Stimulated activated CD4-positive, alpha-beta T cell treated with anti-CD3 and anti-CD28 coated beads, Interleukin-1b, Interleukin-23, amount 100 ng/mL, for 1 hour (primary cell): ENCODE measurements at places on chromosomes 5 and 9.

GRCh38 chr9:6590334-6590733, 55.2 kb downstream of the GLDC start:
- no peak for DNase-seq

DNA sequence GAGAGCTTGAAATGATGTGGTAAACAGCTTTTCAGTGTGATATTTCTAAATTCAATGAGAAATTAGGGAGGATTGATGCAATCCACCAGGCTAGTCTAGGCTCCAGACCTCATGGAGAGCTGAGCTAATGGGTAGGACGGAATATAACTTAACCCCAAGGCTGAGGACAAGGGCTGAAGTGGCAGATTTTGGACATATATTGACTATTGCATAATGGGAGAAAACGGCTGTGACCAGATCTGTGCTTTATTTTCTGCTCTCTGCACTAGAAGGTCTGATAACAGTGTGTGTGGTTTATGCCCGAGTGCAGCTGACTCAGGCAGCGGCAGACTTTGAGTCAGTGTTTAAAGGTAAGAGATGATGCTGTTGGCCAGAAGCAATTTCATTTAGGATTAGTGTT, 70.6 kb downstream of the ACTBL2 start:
- DNase-seq = no peak

GRCh38 chr5:96968614-96969013, 32.7 kb downstream of the LNPEP start:
- no peak for DNase-seq

DNA sequence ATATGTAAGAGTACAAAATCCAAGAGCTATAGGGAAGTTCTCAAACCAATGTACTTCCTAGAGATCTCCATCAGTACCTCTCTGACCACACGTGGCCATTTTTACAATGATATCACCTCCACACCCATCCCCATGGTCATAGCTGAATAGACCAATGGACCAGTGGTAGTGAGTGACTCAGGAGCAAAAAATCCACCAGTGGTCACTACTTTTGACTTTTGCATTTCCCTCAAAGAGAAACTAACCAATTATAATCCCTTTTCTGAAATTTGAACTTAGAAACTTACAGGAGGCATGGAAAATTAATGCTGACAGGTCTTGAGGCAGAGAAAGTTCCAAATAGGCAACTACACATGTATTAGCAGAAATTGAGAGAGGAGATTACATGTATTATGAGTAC, 238.4 kb downstream of the TRPM3 start:
- no peak for DNase-seq

- no peak for DNase-seq
These were observed 40.9 kb downstream of the SEC61B start for GRCh38 chr9:99262949-99263418.

- DNase-seq = no peak
These were observed 110.7 kb upstream of the SAP30L start for GRCh38 chr5:154335065-154335448.

DNA sequence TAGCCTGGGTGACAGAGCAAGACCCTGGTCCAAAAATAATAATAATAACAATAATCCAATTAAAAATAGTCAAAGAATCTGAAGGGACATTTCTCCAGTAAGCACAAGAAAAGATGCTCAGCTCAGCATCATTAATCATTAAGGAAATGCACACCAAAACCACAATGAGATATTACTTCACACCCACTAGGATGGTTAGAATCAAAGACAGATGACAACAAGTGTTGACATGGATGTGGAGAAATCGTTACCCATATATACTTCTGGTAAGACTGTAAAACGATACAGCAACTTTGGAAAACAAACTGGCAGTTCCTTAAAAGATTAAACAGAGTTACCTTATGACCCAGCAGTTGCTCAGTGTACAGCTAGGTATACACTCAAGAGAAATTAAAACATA, 5.3 kb upstream of the FANCG start:
- no peak for DNase-seq

- no peak for DNase-seq
These were observed 103.2 kb upstream of the LMX1B start for GRCh38 chr9:126510564-126510963.

DNA sequence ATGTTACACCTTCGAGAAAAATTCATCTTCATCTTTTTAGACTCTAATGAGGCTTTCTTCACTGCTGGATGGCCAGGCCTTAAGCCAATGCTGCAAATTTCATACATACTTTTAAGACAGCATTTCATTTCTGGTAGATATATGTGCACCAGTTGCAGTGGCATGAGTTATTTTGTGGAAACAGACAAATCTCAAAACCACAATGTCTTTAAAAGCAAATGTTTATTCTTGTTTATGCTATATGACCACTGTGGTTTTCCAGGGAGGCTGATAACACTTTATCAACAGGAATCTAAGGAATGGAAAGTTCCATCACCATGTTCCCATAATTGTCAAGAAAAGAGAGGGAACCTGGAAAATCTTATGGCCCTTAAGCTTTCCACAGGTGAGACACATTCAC, 27.7 kb downstream of the CDH9 start:
- DNase-seq = no peak
